Bone marrow (tissue), 2 donors: ENCODE measurements at places on chromosomes 5 and 9.

DNA sequence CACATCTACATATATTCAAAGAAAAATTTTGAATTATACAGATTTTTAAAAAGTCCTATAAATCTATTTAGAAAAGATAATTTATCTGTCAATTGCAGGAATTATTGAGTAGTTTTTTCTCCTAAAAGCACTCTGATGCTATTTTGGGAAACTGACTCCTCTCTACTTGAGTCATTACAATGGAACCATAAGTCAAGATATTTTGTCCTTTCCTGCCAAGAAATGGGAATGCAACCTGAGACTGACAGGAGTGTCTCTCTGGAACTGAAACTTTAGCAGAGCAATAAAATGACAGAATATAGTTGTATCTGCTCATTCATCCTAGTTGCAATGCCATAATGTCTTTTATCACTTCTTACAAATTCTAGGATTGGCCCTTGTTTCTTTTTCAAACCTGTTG, 48.6 kb downstream of the CARTPT start:
- DNase-seq = no peak

GRCh38 chr9:107767711-107768110, 278.1 kb upstream of the KLF4 start:
- no peak for DNase-seq

DNA sequence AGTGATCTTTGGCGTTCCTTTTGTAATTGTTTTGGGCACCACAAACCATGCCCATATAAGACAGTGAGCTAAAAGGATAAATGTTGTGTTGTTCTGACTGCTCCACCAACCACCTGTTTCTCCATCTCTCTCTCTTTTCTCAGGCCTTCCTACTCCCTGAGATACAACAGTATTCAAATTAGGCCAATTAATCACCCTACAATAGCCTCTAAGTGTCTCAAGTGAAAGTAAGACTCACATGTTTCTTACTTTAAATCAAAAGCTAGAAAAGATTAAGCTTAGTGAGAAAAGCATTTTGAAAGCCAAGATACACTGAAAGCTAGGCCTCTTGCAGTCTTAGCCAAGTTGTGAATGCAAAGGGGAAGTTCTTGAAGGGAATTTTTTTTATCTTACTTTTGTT, 268.8 kb upstream of the NREP start:
- no peak for DNase-seq

- DNase-seq = no peak
Measured at GRCh38 chr9:137273611-137274320, 3.8 kb upstream of the TOR4A start.

- no peak for DNase-seq
Measured at GRCh38 chr5:44660251-44660650, 148.5 kb upstream of the MRPS30 start.

- no peak for DNase-seq
Measured at GRCh38 chr5:169751490-169751889, 114.4 kb downstream of the DOCK2 start.

DNA sequence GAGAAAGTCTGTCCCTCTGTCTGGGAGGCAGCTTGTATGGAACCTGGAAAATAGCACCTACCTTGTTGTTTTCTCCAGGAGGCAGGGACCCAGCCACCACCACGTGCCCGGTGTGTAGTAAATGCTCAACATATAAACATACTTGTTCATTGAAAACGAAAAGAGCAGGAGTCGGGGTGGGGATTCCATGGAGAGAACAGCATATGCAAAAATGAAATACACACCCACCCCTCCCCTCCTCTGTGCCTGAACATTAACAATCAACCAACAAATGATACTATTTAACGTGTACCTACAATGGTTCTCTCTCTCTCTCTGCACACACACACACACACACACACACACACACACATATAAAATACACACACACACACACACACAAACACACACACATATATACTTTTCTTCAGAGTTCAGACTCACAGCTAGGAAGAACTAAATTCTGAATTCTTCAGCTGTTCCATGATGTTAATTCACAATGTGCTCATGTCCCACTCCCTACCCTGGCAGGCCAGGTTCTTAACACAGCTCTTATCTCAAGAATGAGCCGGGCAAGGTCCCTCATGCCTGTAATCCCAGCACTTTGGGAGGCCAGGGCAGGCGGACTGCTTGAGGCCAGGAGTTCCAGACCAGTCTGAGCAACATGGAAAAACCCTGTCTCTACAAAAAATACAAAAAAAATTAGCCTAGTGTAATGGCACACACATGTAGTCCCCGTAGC, 16.3 kb upstream of the DENND1A start:
- no peak for DNase-seq

GRCh38 chr5:127092690-127093089, 19.4 kb upstream of the C5orf63 start:
- no peak for DNase-seq

GRCh38 chr5:150394131-150394530, 18.6 kb downstream of the CD74 start:
- no peak for DNase-seq

GRCh38 chr9:137700911-137701310, 82.1 kb downstream of the EHMT1 start:
- no peak for DNase-seq

DNA sequence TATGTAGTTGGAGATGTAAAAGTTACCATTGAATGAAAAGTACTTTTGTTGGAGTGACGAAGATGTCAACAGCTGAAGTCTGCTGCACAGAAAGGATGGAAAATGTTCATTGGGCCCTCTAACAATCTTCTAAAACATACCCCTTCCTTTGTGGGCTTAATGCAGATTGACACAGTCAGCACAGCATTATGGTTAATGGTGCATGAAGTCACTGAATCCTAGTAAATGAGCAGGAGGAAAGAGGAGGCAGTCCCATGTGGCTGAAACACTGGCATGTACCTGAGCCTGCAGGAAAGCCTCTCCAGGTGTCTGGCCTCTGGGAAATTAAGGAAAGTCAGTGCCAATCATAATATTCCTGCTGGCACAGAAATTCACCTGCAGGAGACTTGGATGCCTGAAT, 153.8 kb downstream of the ARL15 start:
- no peak for DNase-seq

GRCh38 chr9:113649054-113649453, 185.5 kb downstream of the RGS3 start:
- DNase-seq = no peak

- no peak for DNase-seq
Measured at GRCh38 chr5:107542428-107542827, 128.3 kb downstream of the EFNA5 start.

DNA sequence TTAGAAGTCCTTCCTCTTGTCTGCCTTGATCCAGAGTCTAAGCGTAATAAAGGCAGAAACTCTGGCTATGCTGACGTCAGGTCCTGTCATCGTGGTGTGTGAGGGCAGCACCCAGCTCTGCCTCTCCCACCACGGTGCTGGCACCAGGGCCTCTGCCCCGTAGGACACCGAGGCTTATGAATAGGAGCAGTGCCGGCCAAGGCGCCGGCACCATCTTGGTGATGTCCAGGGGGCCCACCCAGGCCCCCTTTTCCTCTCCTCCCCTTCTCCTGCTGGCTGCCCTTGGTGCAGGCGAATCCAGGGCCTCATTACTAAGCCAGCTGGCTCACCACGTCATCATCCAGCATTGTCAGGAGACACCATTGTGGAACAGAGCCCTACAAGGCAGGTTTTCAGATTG, 252.3 kb downstream of the FANCC start:
- DNase-seq = no peak

DNA sequence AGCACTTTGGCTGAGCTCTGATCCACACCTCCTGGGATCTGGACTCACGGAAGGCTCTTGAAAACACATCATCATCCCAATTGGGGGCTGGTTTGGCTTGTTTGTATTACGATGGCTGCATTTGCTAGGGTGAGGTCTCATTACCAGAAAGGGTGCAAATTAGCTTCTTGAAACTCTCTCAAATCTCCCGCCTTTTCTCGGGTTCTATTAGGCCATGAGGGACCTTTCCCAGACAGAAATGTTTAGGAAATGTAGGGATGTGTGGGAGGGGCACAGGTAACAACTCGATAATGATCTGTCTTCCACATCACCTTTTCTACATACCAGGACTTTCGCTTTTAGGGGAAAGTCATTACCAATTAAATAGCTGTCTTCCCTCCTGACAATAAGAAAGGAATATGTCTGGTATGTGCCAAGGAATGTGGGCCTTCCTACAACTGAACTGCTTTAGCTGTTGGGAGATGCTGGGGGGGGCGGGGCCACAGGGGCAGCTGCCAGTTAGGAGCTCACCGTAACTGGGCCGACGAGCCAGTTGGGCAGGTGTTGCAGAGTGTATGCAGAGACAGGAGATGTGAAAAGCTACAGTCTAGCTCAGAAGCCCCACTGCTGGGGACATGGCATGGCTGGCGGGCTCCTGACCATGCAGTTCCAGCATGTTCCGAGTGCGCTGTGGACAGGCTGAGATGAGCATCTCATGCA, 71.2 kb downstream of the AK8 start:
- DNase-seq = no peak

GRCh38 chr9:137456864-137457405, 2.2 kb downstream of the NSMF start:
- no peak for DNase-seq

GRCh38 chr5:10045376-10045775, 204.3 kb downstream of the ATPSCKMT start:
- no peak for DNase-seq

- DNase-seq = no peak
Measured at GRCh38 chr5:118548761-118549720, 439.3 kb downstream of the DTWD2 start.

DNA sequence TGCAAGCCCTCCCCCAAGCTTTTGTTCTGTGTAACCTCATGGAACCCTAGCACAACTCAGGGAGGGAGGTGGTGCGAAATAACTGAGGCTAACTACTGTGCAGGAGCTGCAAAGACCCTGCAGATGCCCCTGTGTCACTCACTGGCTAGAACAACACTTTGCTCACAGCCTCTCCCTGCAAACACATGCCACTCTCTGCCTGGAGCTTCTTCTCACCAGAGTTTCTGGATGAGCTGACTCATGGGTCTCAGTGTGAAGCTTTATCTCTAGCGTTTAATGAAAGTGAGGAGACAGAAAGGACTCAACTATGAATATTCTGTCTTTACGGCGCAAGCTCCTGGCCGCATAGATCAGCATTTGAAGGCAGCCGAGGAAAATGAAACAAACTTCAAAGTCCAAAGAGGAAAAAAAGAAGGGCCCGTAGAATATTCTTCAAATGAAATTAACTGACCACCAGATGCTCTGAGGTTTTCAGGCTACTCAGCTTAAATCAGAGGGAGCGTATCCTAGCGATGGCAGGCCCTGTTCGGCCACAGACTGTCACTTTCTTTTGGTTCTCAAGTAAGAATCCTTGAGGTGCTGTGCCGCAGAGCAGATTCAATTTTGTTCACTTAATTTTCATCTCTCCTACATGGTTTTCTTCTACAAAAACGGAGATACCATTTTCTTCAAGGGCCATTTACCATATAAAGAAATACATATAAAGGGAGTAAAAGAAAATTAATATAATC, 77.7 kb upstream of the TAS2R1 start:
- DNase-seq = no peak

DNA sequence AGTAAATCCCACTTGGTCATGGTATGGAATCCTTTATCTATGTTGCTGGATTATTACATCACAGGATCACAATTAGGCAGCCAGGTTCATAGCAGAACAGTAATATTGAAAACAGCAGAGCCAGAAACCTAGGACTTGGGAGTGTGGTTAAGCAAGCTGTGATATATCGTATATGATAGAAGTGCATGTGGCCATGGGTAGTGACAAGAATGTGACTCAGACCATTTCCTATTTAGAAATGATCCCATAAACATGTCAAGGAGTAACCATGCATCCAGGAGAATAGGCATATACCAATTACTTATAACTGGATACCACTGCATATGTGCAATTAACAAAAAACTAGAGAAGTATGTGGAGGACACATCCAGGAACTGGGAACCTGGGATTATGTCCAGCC, 31.2 kb downstream of the AMBP start:
- DNase-seq = no peak

DNA sequence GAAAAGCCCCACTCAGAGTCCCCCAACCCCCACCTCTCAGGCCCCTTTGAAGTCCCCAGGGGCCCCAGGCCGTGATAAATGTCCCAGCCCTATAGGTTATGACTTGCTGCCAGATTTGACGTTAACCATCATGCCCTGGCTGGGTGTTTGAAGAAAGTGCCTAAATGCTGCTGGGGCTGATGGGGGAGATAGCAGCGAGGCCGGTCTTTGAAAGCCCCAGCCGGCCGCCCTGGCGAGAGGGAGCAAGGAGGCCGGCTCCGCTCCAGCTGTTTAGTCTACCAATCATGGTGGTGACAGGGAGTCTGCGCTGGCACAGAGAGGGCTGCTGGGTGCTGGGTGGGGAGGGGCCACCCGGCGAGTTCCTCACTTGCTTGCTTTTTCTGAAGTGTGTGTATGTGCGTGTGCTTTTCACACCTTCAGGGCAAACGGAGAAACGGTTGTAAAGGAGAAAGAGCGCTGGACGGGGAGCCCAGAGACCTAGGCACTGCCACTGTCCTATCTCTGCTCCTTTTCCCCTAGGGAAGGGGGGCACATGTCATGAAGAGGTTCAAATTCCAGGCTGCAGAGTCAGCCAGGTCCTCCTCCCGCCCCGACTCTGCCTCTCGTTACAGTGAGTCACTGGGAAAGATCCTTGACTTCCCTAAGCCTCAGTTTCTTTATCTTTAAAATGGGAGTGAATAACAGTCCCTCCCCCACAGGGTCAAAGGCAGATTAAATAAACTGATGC, 126.1 kb upstream of the HAND1 start:
- DNase-seq = no peak

DNA sequence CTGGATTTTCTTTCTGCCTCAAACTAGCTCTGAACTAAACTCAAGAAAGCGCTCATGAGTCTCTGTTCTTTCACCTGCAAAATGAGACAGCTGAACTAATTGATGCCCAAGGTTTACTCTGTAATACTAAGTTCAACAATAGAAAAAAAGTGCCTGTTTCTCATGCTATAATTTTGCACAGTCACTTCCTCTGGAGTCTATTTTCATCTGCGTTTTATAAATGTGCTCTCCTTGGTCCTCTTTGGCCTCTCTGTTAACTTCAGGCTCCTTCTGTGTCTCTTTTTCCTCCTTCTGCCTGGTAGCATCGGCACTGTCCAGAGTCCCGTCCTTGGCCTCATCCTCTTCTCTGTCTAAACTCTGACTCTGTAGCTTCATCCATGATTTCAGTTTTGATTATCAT, 311.9 kb upstream of the TLE4 start:
- DNase-seq = no peak

DNA sequence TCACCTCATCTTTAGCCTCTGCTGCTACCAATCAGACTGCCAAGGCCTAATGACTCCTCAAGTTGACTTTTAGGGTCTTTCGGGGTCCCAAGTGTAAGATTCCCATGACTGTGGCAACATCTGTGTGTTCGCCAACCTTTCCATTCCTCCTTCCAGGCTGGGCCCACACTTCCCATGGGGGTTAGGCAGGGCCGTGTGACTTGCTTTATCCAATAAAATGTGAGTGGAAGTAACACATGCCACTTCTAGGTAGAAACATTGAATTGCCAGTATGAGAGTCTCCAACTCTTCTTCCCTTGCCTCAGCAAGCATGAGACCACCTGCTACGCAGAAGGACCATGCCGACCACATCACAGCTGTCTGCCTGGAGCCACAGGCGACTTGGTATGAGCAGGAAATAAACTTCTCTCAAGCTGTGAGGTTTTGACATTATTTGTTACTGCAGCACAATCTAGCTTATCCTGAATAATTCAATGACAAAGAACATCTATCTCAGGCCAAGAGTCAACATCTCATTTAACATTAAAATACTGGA, 190.4 kb upstream of the IER5L start:
- no peak for DNase-seq
